ENCODE measurements at places on chromosomes 2 and 18. TPM values are rescaled to one million over a fixed set of nuclear protein-coding genes. Genes with fewer than 3 reads are reported as not detected.

The FAM210A gene
- total RNA-seq = 47.2 TPM

The FTCDNL1 gene
- 2.0 TPM for total RNA-seq

The HNRNPA3 gene
- 38.1 TPM for total RNA-seq

The SKOR2 gene
- not detected for total RNA-seq

The IL1B gene
- 4.1 TPM for total RNA-seq

The RAB27B gene
- total RNA-seq = 27.8 TPM

The PRSS56 gene
- not detected for total RNA-seq

The MTX2 gene
- total RNA-seq = 153 TPM

The DHRS9 gene
- 0.21 TPM for total RNA-seq

GRCh38 chr2:6288791-6289190, 576.9 kb downstream of the CMPK2 start:
- no peak for DNase-seq

GRCh38 chr18:51211552-51211951, 14.1 kb upstream of the MEX3C start:
- peak; percentile 98 for DNase-seq

GRCh38 chr2:120629241-120629895, 106.3 kb upstream of the GLI2 start:
- no peak for DNase-seq

- DNase-seq = no peak
Measured at GRCh38 chr2:241003830-241004564, 5.6 kb downstream of the SNED1 start.

- DNase-seq = no peak
Measured at GRCh38 chr2:169946092-169946491, 118.8 kb downstream of the UBR3 start.

- DNase-seq = no peak
Measured at GRCh38 chr18:595068-595467, 1.7 kb upstream of the CLUL1 start.

DNA sequence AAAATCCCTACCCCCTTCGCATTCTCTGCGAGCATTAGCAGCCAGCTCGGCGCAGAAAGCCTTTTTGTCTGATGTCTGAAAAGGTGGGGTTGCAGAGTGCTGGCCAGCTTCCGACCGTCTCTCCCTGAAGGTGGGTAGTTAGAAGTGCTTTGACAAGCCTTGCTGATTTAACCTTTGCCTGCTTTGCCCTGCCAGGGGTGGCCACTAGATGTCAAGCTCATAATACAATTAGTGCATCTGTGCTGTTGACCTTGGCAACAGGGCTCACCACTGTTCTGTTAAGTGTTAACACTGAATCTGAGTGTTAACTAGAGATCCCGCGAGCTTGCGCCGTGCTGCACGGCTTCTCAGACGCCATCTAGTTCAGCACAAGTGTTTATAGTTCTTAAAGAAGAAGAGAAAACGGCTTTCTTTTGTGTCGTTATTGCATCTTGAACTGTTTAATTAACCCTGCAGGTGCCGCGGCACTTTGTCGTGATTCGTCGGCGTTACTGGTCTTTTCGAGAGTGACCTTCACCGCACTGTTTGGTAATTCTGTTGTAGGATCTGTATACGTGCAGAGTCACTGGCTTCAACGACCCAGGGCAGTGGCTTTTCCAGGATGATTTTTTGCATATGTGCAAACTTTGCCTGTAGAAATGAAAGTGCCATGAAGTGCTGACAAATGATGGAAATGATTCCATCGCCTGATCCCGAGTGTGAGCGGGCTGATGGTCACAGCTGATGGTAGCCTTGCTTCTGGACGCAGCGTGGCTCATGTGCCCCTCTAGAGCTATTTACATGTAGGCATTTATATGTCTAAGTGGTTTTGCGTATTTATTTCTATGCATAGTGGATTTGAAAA, 5.5 kb downstream of the SALL3 start:
- DNase-seq = no peak

DNA sequence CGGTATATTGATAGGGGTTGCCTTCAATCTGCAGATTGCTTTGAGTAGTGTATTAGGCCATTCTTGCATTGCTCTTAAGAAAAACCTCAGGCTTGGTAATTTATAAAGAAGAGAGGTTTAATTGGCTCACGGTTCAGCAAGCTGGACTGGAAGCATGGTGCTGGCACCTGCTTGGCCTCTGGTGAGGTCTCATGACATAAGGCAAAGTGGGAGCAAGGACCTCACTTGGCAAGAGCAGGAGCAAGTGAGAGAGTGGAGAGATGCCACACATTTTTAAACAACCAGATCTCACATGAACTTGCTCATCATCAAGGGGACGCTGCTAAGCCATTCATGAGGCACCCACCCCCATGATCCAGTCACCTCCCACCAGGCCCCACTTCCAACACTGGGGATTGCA, 4.9 kb downstream of the MAP3K2 start:
- no peak for DNase-seq

GRCh38 chr2:204021290-204022081, 84.9 kb downstream of the ICOS start:
- DNase-seq = no peak
